Retinal pigment epithelial cell (primary cell): ENCODE measurements at places on chromosomes 11 and 22.

DNA sequence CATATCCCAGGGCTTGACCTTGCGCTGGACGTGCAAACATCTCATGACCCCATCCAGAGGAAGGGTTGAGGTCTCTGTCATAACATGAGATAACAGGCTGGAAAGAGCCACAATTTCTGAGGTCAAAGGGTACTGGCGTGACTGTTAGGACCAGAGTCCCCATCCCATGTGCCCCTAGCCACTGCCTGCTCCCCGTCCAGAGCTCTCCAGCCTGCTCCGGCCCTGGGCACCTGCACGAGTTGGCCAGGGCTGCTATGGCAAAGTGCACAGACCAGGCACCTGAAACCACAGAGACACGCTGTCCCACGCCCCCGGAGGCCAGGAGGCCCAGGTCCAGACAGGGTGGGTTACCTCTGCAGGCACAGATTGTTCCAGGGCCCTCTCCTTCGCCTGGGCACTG is 58.9 kb downstream of the SHANK2 start:
- DNase-seq: no peak

DNA sequence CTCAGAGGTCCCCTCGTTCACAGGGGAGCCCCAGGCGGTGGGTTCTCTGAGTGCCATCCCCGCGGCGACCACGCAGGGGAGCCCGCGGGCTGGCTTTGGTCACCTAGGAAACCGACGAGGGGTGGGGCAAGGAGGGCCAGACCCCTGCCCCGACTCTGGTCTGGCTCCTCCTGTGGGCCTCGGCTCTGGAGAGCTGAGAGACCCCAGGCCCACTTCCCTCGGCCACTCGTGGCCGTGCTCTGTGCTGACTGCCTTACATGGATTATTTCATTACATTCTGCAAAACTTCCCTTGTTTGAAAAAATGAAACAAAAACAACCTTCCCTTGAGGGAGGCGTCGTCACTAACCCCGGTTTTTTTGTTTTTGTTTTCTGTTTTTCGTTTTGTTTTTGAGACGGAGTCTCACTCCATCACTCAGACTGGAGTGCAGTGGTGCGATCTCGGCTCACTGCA is 15.1 kb upstream of the CYTH4 start:
- no peak for DNase-seq

DNA sequence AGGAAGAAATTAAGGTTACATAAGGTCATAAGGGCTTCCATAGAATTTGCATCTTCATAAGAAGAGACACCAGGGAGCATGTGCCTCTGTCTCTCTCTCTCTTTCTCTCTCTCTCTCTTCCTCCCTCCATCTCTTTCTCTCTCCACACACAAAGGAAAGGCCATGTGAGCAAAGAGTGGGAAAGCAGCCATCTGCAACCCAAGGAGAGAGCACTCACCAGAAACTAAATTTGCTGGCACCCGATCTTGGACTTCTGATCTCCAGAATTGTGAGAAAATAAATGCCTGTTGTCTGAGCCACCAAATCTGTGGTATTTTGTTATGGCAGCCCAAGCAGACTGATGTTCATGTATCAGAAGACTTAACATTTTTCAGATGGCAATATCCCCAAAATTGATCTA is 6.4 kb upstream of the KRTAP5-10 start:
- no peak for DNase-seq

- DNase-seq: no peak
Measured at GRCh38 chr22:48750282-48750681, 1077.4 kb downstream of the BRD1 start.

- DNase-seq: no peak
Measured at GRCh38 chr22:22999523-22999922, 70.8 kb upstream of the GNAZ start.

GRCh38 chr11:110061296-110061695 is 31.9 kb upstream of the ZC3H12C start:
- DNase-seq: no peak

- DNase-seq: no peak
Measured at GRCh38 chr22:30190574-30190973, 56.0 kb downstream of the LIF start.

DNA sequence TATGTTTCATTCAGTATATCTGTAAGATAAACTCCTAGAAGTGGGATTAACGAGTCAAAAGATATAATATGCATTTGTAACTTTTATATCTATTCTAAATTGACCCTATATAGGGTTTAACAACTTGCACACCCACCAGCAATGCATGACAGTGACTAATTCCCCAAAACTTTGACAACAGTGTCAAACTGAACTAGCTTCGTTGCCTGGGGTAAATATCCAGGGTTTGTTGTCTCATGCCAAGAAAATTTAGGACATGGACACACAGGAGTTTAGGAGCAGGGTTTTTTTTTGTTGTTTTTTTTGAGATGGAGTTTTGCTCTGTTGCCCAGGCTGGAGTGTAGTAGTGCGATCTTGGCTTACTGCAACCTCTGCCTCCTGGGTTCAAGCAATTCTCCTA is 5.1 kb downstream of the SNU13 start:
- no peak for DNase-seq

- DNase-seq: no peak
Measured at GRCh38 chr11:130431331-130431773, 2.9 kb upstream of the ADAMTS8 start.

GRCh38 chr11:123775715-123776549 is 21.6 kb upstream of the OR6X1 start:
- DNase-seq: no peak

DNA sequence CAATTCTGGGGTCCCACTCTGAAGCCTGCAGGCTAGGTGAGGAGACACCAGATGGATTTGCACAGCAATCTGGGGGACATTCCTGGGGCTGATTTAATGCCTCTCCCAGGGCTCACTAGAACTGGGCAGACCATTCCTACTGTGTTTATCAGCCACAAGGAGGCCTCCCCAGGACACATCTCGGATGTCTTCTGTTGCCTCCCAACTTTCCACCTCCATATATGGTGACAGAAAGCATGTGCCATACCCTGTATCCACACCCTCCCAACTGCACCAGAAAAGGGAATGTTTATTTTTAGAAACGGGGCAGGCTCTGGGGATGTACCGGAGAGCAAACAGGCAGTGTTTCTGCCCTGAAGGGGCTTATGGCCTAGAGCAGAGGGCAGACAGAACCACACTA is 181.8 kb downstream of the CSNK2A3 start:
- DNase-seq: no peak

GRCh38 chr11:118398791-118399559 is 2.4 kb upstream of the ATP5MG start:
- DNase-seq: no peak

DNA sequence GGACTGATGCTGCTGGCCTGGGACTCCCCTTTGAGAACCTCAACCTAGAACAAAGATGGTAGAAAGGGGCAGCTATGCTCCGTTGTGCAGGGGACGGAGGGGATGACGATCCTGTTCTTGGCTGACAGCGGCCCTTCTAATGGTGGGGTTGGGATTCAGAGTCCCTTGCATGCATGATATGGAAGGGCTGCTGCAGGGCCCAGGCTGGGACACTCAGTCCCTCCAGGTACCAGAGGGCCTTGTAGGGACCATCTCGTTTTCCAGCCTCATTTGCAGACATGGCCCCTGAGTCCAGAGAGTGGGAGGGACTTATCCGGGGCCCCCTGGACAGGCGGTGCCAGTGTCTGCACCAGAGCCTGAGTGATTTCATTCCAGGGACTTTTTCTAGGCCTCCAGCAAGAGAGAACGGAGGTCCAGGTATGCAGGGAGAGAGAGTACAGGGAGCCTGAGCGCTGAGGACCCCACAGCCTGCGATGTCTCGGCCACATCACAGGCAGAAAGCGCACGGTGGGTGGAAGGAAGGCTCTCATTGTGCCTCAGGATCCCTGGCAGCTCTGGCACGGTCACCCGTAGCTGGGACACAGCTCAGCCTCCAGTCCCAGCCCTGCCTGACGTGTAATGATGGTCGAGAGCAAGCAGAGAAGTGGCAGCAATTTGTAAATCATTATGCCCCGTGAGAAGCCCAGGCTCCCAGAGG is 860.8 kb downstream of the TBC1D22A start:
- no peak for DNase-seq

GRCh38 chr22:31944700-31945442 is 536 bp downstream of the YWHAH start:
- DNase-seq: no peak

GRCh38 chr22:30429887-30430286 is 4.3 kb downstream of the MTFP1 start:
- no peak for DNase-seq

DNA sequence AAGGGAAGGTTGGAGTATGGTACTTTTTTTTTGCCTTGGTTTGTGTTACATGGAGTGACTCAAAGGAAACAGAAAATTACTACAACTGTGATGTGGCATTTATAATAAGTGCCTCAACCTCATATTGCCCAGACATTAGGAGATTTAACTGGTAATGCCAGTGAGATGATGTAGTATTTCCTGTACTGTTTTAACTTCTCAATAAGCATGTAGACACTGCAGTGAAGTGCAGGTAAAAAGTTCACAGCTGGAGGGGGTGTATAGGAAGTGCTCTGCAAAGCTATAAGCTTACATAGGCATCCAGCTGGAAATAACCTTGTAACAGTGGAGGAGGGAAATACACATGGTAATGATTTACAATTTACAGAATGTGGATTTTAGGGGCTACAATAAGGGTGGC is 138.2 kb upstream of the MTMR2 start:
- DNase-seq: peak; percentile 43

DNA sequence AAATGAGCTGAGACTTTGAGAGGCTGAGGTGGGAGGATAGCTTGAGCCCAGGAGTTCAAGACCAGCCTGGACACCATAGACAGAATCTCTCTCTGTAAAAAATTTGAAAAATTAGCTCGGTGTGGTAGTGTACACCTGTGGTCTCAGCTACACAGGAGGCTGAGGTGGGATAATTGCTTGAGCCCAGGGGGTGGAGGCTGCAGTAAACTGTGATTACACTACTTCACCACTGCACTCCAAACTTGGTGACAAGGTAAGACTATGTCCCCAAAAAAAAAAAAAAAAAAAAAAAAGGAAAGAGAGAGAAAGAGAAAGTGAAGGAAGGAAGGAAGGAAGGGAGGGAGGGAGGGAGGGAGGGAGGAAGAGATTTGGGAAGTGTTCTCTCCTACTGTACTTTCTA is 25.3 kb downstream of the RRP8 start:
- no peak for DNase-seq

GRCh38 chr22:40979871-40980270 is 28.7 kb downstream of the RBX1 start:
- no peak for DNase-seq

- no peak for DNase-seq
Measured at GRCh38 chr11:68579455-68579854, 104.9 kb upstream of the GAL start.

- no peak for DNase-seq
Measured at GRCh38 chr22:48299124-48299523, 1528.5 kb downstream of the BRD1 start.

- DNase-seq: no peak
Measured at GRCh38 chr11:1932105-1932480, 12.6 kb downstream of the TNNT3 start.

GRCh38 chr22:39381930-39382329 is 17.6 kb upstream of the TAB1 start:
- no peak for DNase-seq

DNA sequence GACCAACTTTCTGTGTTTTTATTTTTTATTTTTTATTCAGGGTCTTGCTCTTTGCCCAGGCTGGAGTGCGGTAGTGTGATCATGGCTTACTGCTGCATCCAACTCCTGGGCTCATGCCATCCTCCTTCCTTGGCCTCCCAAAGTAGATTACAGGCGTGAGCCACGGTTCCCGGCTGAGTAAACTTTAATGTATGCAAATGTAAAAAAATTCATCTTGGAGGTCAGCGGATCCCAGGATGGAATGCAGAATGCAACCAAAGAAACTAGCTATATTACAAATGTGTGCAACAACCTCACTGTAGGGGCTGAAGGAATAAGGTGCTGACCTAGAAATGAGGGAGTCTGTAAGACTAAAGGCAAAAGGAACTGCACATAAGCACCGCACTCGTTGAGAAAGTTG is 6.2 kb upstream of the CDK2AP2 start:
- no peak for DNase-seq

- DNase-seq: no peak
Measured at GRCh38 chr11:44519989-44520737, 45.3 kb upstream of the CD82 start.

GRCh38 chr11:128457874-128458273 is 129.5 kb downstream of the ETS1 start:
- no peak for DNase-seq

DNA sequence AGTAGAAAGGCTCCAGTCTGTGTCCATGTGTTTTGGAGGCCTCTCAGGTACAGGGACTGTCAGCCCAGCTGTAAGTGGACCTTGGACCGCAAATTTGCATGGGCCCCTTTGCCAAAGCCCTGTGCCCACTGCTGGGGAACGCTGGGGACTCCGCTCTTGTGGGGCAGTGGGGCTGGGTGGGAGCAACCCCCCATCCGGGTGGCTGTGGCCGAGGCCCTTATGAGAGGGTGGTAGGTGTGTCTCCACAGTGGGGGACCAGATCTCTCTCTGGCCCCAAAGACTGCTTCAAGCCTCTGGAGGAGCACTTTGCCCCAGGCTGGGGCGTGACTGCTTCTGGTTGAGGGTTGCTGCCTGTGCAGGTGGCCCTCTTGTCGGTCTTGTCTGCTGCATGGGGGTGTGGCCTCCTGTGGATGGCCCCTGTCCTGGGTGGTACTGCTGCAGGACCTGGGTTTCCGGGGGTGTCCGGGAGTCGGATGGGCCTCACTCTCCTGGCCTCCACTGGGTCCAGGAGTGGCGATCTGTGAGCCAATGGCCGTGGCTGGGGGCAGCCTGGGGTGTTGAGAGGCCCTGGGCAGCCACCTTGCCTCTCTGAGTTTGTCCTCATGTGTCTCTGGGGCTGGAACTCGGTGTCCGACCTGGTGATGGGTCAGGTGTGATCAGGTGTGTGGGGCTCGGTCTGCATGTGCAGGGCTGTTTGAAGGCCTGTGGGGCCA is 15.9 kb downstream of the KCNQ1 start:
- no peak for DNase-seq

- no peak for DNase-seq
Measured at GRCh38 chr11:68914761-68915160, 11.1 kb downstream of the IGHMBP2 start.

- DNase-seq: no peak
Measured at GRCh38 chr11:67369801-67370284, 3.6 kb downstream of the CLCF1 start.

- DNase-seq: no peak
Measured at GRCh38 chr11:111301842-111302118, 3.4 kb downstream of the POU2AF3 start.

GRCh38 chr11:7605186-7605943 is 67.9 kb downstream of the CYB5R2 start:
- DNase-seq: peak; percentile 97

DNA sequence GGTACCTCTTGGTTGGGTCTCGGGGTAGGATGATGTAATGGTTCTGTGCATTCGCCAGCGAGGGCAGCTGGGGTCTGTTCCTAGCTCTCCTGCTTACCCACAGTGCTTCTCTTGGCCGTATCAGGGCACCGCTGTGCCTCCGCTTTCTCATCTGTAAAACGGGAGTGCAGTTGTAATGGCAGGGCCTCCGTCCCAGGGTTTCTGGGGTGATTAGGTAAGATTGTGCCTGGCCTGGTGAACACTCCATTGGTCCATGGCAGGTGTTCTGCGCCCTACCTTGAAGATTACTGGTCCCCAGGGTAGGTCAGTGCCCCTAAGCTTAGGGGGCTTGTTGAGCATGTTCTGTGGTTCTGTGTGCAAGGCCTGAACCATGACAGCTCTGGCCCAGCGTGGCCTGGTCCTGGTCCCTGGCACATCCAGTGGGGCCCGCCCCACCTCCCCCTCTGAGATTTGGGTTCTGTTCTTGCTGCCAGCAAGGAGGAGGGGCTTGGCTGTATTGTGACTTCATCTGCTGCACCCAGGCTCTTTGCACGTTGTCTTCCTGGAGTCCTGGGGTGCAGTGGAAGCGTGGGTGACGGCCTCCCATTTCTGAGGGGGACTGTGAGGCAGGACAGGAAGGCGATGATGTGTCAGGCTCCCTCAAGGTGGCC is 4.9 kb downstream of the MYRF start:
- DNase-seq: no peak
